ENCODE measurements at places on chromosomes 5 and 9. TPM values are rescaled to one million over a fixed set of nuclear protein-coding genes. Genes with fewer than 3 reads are reported as not detected.

HACD4 gene
- total RNA-seq: 2.4 TPM

GRCh38 chr9:116152390-116152789 is 1.2 kb upstream of the PAPPA start:
- DNase-seq: no peak

GRCh38 chr9:113348437-113348836 is 904 bp upstream of the BSPRY start:
- DNase-seq: no peak

- no peak for DNase-seq
Measured at GRCh38 chr9:6188466-6188865, 27.1 kb upstream of the IL33 start.

DNA sequence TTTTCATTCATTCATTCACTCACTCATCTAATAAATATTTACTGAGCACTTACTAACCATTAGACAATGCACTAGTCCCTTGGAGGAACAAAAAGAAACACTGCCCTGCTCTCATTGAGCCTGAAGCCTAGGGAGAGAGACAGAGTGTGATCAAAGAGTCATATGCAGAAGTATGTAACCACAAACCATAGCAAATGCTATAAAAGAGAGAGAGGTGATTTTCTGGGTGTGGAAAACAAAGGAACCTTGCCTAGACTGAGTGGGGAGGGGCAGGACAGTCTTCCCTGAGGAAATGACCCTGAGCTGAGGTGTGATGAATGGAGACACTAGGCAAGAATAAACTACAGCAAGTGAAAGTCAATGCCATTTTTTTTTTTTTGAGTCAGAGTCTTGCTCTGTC is 10.8 kb upstream of the ADRA1B start:
- no peak for DNase-seq

All from osteocyte (in vitro differentiated cells).